ENCODE measurements at places on chromosomes 12 and 14. TPM values are rescaled to one million over a fixed set of nuclear protein-coding genes. Genes with fewer than 3 reads are reported as not detected.

The RIMBP2 gene
- 1.4 TPM for total RNA-seq

The A2M gene
- 234 TPM for total RNA-seq

The TBX3 gene
- total RNA-seq: 6.2 TPM

The ABCC9 gene
- 35.7 TPM for total RNA-seq

The RNF212B gene
- total RNA-seq: not detected

The LRFN5 gene
- 4.8 TPM for total RNA-seq

The LMNTD1 gene
- total RNA-seq: 1.5 TPM

The SIX6 gene
- total RNA-seq: not detected

The GALNT16 gene
- 12.5 TPM for total RNA-seq

The LPAR5 gene
- 0.27 TPM for total RNA-seq

The BAZ2A gene
- total RNA-seq: 39.6 TPM

The INSM2 gene
- not detected for total RNA-seq

The DIO2 gene
- total RNA-seq: 1.8 TPM

The RAP1B gene
- total RNA-seq: 251 TPM

Data from sigmoid colon (tissue), 7 donors.